ENCODE measurements at places on chromosomes 5 and 9.
A peak's percentile ranks its signal among the peaks of the same experiment; 100 is the strongest.

DNA sequence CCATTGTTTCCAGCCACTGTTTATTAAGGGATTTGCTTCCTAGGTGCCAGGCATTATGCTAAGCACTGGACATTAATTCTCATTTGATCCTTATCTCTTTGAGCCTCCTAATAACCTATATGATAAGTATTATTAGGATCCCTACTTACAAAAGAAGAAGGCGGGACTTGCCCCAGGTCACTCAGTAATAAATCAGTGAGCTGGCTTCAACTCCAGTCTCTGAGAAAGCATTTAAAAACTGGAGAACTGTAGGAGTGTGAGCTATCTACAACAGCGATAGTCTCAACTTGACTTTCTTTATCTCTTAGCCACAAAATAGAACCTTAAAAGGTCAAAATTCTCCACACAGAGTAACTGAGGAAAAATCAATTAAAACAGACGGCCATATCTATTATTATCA, 155.0 kb downstream of the GNAQ start:
- DNase-seq: no peak

- DNase-seq: no peak
Measured at GRCh38 chr9:75410405-75410804, 322.1 kb downstream of the OSTF1 start.

- DNase-seq: no peak
Measured at GRCh38 chr5:134029156-134029555, 24.4 kb upstream of the VDAC1 start.

GRCh38 chr9:4662989-4663792, 1.1 kb downstream of the PLPP6 start:
- DNase-seq: no peak

DNA sequence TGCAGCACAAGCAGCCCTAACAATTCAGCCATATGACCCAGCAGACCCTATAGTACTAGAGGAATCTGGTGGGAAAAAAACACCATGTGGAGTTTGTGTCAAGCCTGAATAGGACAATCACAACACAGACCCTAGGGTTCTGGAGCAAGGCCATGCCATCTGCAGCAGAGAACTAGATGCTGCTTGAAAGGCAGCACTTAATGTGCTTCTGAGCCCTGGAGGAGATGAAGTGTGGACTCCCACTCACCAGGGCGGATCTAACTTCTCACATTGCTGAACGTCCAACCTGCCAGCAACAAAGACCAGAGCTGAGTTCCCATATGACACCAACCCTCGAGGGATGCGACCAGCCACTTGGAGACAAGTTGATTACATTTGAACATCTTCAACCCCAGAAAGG, 43.2 kb downstream of the GABBR2 start:
- DNase-seq: no peak

- no peak for DNase-seq
Measured at GRCh38 chr9:129575818-129576217, 45.1 kb downstream of the C9orf50 start.

GRCh38 chr9:71858812-71859211, 52.2 kb downstream of the ABHD17B start:
- no peak for DNase-seq

- DNase-seq: no peak
Measured at GRCh38 chr5:135376961-135377624, 21.9 kb downstream of the MACROH2A1 start.

GRCh38 chr9:96660692-96661248, 5.7 kb upstream of the PRXL2C start:
- no peak for DNase-seq

- no peak for DNase-seq
Measured at GRCh38 chr5:109404428-109404960, 5.3 kb downstream of the PJA2 start.

GRCh38 chr5:124195411-124195810, 551.0 kb downstream of the ZNF608 start:
- no peak for DNase-seq

DNA sequence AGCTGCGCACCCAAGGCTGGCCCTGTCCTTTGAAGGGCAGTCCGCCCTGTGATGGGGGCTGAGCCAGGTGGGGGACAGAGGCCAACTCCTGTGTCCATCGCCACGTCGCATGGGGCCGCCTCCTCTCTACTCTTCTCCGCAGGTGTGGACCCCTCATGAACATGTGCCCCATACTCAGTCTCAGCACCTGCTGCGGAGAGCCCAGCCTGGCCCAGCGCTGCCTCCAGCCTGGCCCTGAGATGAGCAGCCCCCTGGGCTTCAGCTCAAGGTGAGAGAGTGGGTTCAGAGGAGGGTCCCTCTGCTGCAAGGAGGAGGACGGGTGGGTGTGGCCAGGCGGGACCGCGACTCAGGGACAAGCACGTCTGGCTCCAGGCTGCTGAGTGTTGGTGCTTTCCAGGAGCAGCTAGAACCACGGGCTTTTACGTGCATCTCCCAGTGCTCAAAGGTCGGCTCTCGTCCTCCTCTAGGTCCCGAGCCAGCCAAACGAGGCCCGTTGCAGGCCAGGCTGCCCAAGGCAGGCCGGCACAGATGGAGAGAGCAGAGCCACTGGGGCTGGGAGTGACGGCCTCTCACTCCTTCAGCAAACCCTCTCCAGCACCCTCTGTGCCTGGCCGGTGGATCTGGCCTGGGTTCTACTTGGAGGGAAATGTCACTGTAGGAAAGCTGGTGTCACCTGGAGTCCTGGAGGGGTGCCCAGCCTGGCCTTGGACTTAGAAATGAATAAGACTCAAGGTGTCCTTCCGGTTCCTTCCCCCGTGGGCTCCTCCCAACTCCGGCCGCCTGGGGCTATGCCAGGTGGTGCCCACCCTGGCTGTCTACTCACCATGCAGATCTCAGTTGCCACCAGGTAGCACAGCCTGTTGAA, 48.9 kb upstream of the RNF130 start:
- no peak for DNase-seq

DNA sequence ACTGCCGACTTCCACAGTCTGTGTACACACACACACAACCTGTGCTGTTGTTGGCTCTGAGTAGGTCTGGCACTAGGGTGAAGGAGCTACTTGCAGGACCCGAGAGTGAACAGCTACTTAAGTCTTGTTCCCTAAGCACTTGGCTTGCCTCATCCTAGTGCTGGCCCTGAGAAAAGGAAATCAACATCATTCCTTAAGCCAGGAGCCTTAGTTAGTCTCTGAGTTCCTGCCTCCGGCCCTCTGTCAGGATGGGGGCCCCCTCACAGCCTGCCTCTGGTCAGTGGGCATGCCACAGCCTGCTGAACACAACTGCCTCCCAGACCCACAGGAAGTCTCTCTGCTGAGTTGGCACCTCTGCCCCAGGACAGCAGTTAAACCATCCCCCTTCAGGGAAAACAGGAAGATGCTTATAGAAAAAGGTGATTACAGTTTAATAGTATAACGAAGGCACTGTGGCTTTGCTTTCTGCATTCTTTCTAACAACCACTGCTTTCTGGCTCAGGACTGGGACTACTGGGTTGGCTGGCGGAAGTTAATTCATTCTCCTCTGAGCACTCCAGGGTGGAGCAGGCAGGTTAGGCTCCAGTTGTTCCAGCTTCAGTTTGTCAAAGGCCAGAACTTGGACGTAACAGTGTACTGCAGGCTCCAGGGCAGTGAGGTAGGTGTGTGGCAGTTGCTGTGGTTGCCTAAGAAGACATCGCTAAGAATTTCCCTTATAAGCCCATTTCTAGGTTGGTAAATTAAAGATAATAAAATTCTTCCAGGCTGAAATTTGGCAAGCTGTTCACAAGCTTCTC, 2.8 kb downstream of the MAMDC2 start:
- no peak for DNase-seq

GRCh38 chr9:20559231-20559890, 62.9 kb downstream of the MLLT3 start:
- no peak for DNase-seq

DNA sequence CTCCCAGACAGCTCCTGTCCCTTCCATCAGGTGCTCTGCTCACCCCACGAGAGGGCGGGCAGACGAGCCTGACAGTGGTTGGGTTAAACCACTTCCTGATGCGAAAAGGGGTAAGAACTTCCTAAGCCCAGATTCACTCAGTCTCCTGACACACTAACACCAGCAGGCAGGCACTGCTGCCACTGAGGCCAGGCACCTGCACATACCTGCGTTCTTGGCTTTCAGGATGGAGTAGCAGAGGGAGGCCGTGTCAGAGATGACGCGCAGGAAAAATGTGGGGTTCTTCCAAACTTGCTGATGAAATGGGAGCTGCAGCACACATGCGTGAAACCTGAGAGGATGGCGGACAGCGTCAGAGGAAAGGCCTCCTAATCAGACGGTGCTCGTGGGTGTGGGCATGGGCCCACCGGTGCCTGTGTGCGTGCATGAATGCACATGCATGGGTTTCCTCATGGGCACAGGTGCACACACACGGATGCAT, 29.9 kb downstream of the SLC6A18 start:
- DNase-seq: no peak

DNA sequence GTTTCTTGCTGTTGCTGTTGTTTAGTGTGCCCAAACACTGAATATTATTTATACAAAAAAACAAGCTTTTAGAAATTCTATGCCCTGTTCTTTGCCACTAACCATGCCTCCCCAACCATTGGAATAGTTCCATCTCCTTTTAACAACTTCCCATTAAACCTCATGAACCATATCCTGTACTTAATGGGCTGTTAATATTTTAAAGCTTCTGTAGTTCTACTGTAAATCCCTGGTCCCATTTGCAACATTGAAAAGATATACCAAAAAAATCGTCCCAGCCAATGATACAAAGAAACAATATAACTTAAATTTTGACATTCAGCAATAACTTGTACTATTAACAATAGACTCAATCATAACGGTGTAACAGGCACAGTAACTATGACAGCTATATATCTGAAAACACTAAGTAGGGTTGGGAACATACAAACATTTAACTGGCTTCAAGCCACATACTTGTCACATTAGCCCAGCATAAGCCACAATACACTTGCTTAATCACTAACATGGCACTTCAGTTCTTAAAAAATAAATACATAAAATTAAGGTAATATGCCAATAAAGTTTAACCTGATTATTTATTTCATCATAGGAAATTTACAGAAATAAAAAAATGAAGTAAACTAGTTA, 86.1 kb downstream of the ADAMTS6 start:
- DNase-seq: no peak

- no peak for DNase-seq
Measured at GRCh38 chr9:126516561-126516935, 97.2 kb upstream of the LMX1B start.

GRCh38 chr9:134455934-134456755, 129.9 kb downstream of the RXRA start:
- no peak for DNase-seq

DNA sequence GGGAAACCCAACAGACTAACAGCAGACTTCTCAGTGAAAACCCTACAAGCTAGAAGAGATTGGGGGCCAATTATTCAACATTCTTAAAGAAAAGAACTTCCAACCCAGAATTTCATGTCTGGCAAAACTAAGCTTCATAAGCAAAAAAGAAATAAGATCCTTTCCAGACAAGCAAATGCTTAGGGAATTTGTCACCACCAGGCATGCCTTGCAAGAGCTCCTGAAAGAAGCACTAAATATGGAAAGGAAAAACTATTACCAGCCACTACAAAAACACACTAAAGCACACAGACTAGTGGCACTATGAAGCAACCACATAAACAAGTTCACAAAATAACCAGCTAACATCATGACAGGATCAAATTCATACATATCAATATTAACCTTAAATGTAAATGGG, 131.1 kb downstream of the OR2K2 start:
- DNase-seq: no peak

DNA sequence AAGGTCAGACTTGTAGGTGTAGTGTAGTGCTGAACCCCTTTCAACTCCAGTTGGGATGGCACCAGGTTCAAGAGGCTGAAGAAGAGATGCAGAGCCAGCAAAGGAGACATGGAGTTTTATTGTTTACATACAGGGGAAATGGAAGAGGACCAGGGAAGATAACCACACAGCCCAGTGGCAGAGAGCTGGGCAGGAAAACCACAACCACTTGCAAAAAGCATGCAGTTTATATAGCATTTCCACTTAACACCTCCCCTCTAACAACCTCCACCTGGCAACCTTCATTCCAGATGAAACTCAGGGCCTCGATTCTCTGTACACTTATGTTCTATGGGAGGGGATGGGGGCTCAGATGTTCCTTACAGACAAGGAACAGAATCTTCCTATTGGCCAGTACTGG, 56.9 kb downstream of the SNX24 start:
- no peak for DNase-seq

GRCh38 chr9:104853683-104854082, 74.3 kb downstream of the ABCA1 start:
- no peak for DNase-seq

GRCh38 chr9:120877276-120878034, 467 bp upstream of the PHF19 start:
- peak; percentile 60 for DNase-seq

DNA sequence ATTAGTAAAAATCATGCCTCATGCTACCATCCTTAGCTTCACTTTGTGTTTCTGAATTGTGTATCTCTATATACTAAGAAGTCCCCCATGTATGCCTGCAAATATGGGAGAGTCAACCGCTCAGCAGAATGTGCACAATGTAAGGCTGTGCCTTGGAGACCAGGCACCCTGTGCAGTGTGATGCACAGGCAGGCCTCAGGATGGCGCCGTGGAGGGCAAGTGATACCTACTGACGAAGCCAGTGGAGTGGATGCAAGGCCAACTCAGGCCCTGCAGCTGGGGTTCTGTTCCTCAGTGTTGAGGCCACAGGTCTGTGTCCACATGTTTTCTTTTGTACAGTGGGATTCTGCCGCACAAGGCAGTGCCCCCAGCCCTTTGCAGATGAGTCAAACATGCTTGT, 28.4 kb downstream of the SYK start:
- DNase-seq: no peak

DNA sequence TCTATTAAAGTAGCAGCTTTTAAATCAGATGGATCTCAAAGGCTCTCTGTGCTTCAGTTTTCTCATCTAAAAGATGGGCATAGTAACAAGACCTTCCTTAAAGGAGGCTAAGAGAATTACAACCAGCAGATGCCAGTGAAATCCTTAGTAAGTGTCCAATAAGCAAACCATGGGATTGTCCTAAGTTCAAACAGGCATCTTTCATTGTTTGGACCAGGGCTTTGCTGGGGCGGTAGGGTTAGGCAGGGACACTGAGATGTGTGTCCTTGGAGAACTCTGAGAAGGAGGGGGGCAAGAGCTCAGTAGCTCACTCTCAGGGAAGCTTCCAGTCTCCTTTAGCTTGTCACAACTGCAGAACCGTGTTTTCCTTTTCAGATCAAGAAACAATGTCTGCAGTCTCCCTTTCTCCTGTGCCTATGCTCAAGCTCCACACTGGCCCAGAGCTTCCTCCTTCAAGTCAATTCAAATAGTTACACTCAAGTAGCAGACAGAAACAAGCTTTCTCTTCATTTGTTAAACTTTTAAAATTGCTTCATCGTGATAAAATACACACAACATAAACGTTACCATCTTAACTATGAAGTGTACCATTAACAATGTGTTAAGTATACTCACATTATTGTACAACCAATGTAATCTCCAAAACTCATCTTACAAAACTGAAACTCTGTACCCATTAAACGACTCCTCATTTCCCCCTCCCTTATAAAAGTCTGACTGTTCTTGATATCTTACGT, 216.2 kb downstream of the PIK3R1 start:
- no peak for DNase-seq

DNA sequence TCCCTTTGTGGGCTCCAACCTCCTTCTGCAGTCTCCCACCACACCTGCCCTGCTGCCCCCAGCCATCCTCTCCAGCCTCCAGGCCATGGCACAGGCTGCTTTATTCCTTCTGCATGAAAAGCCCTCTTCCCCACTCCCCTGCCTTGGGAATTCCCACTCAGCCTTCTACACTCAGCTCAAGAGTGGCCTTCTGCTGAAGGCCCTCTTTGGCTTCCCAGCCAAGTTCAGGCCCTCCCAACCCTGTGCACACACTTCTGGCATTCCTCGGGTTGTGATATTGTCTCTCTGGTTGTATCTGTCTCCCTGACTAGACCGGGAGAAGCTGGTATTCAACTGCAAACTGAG, 5.7 kb downstream of the SHB start:
- DNase-seq: no peak
